ENCODE measurements at places on chromosomes 3 and 15. TPM values are rescaled to one million over a fixed set of nuclear protein-coding genes. Genes with fewer than 3 reads are reported as not detected.
A peak's percentile ranks its signal among the peaks of the same experiment; 100 is the strongest.

RLBP1 gene
- total RNA-seq = not detected

GP9 gene
- not detected for total RNA-seq

GRCh38 chr3:7292362-7292761, 431.4 kb downstream of the GRM7 start:
- H3K4me1 ChIP-seq = no peaks in the 10 kb centered on the region
- H3K36me3 ChIP-seq = peaks cover 4% of the 10 kb centered on the region
- H3K27me3 ChIP-seq = no peaks in the 10 kb centered on the region
- H3K4me3 ChIP-seq = no peak overlapping the region
- no peak for DNase-seq
- no peak overlapping the region for H3K27ac ChIP-seq

ANKUB1 gene
- total RNA-seq = not detected

DNA sequence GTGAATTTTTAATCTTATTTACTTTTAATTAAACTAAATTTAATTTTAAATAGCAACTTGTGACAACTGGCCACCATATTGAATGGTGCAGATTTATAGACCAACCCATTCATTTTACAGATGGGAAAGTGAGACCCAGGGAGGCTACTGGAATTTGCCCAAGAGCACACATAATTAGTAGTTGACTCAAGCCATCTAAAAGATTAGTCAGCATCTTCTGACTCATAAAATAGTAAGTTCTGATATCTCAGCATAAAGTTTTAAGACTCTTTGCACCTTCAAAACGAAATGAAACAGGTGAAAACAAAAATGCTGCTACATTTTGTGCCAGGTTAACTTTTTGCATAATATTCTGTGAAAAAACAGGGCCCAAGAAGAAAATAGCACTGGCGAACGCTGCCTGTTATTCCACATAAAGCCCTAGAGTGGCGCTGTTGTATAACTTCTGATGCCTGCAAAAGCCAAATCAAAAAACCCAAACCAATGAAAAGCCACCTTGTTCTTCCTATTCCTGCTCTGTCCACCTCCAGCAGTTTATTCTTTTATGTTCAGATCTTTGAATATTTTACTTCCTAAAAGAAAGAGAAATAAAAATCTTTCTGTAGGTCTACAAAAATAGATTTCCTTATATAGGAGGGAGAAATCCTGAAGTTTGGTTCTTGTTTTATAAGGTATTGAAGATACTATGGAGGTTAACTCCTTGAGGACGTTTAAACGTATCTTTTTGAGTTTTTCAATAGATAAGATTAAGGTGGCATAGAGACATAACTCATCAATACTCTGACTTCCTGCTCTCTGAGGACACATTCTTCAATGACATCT, 62.8 kb downstream of the OTOL1 start:
- H3K27ac ChIP-seq = no peak overlapping the region
- H3K36me3 ChIP-seq = no peaks in the 10 kb centered on the region
- peak overlapping the region; percentile 17 for H3K4me3 ChIP-seq
- H3K27me3 ChIP-seq = peaks cover 2% of the 10 kb centered on the region
- peak; percentile 10 for DNase-seq

DNA sequence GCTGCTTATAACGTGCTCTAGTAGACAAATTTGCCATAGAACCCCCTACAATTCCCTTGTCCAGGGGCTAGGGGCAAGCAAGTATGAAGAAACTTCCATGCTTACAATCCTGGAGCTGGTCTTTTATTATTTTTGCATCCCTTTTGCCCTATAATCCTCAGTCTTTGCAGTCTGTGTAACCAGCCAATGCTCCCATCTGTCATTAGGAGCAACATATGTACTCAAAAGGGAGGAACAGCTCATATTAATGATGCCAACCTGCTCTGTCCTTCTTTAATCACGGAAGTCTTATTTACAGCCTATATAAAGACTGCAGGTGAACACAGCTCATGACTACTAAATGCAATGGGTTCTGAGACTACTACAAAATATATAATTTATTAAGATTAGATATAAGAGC, 263.3 kb downstream of the ZIC1 start:
- H3K4me1 ChIP-seq = no peaks in the 10 kb centered on the region
- no peak overlapping the region for H3K27ac ChIP-seq
- no peaks in the 10 kb centered on the region for H3K27me3 ChIP-seq
- no peak for DNase-seq
- H3K4me3 ChIP-seq = no peak overlapping the region
